ENCODE measurements at places on chromosomes 4 and X.

DNA sequence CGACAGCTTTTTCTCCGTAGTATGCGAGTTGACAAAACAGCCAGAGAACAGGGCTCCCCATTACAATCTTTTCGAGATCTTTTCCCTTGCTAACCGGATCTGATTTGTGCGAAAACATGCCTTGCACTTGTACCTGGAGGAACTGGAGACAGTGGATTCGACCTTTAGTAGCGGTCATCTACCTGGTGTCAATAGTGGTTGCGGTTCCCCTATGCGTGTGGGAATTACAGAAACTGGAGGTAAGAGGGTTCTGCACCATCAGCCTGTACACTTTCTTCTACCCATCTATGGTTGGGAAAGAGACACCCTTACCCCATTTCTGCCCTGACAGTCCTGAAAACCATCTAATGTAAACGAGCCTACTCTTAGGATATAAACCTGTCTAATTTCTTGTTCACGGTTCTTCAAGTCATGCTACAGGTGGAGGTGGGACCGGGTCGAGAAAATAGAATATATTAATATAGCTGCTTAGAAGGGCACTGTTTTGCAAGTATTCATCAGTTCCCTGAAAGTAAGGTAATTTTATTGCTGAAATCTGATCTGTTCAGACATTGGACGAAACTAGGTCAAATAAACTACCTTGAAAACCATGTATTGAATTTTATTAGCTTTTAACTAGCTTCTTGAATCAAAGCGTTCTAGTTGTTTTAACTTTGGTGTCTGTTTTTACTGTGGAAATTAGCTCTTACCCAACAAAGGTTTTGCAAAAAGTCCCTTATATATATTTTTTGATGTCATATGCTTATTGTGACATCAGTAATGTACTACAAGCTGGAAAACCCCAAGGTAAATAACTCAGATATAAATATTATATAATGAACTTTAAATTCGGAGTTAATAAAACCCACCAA, 869 bp downstream of the TMEM184C start:
- no peak for DNase-seq

- no peak for DNase-seq
Observed at GRCh38 chrX:148713981-148714380, 213.6 kb downstream of the AFF2 start.

DNA sequence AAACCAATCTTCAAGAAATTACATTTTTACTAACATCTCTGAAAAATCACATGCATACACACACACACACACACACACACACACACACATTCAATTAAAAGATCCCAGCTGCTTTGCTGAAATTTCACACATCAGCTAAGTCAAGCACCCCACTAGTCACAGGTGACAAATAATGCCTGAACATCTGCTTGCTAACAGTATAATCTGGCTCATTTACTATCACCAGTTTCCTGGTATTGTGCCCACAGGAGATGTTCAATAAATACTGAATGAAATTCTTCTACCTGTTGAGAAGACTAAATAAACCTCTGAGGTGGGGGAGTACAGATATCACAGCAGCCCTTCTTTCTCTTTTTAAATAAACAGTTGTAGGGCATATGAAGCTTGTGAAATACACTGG, 994.0 kb downstream of the ARAP2 start:
- DNase-seq, result no peak

DNA sequence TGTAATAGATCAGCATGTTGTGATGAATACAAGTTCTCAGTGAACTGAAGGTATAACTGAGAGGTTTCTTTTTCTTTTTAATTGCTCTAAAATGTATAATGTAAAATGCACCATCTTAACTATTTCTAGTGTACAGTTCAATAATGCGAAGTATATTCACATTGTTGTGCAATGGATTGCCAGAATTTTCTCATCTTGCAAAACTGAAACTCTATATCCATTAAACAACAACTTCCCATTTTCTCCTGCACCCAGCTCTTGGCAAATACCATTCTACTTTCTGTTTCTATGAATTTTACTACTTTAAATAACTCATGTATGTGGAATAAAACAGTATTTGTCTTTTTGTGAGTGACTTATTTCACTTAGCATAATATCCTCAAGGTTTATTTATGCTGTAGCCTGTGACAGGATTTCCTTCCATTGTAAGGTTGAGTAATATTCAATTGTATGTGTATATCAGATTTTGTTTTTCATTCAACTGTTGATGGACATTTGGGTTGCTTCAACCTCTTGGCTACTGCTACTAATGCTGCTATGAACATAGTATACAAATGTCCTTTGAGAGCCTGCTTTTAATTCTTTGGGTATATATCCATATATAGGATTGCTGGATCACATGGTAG, 53.5 kb upstream of the NPFFR2 start:
- DNase-seq, result no peak

GRCh38 chr4:105967058-105967658, 71.9 kb downstream of the NPNT start:
- no peak for DNase-seq

DNA sequence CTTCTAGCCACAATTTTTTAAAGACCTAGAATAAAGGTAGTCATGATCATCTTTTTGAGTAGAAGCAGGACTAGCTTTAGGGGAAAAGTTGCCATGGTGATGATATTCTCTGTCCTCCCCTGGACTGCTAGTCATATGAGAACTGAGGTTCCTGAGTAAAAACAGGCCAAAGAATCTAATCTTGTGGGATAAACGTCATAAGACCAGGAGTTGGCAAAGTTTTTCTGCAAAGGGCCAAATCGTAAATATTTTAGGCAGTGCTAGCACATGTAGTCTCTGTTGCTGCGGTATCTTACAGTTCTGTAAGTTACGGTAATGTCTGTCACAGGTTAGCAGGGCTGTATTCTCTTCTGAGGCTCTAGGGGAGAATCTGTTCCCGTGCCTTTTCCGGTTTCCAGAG, 3.4 kb downstream of the PRPS2 start:
- DNase-seq, result no peak

GRCh38 chr4:108651014-108651791, 804 bp downstream of the OSTC start:
- DNase-seq, result peak; percentile 38

- no peak for DNase-seq
Observed at GRCh38 chrX:13094828-13095341, 50.5 kb upstream of the FAM9C start.

GRCh38 chrX:145623453-145623852, 194.2 kb upstream of the SLITRK2 start:
- DNase-seq, result no peak

DNA sequence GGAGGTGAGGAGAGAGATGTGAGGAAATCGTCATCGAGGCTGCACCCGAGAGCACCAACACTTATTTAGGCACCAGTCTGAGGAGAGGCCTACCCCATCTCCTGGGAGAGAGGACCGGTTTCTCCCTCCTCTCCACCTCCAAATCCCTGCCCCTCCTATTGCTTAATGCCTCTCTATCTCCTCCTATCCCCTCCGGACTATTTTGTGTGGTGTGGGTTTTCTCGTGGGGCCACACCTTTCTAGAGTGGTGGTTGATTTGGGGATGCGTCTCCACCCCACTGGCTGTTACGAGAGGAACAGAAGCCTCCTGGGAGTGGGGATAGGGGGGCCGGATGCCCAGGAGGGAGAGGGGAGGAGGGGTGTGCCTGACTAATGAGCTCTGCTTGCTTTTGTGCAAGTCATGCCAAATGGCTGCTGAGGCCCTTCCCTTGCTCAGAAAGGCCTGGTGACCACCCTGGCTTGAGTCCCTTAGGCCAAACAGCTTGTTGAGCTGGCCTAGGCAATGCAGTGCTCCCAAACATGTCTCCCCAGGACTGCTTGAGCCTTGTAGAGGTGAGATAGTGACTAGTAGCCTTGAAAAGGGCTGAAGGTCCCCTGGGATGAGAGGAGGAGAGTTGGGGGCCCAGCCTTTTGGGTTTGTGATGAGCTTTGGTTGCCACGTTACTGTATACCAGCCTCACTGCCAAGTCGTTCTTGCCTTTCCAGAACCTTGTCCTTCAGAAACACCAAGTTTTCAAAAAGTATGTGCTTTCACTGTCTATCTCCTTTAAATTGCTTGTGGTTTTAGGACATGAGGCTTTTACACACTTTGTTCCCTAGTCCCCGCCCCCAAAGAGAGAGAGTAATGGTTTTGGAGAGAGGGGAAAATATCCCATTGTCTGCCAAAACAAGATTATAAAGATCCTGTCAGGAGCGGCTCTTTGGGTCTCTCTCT, 1.2 kb downstream of the MSN start:
- DNase-seq, result peak; percentile 82

DNA sequence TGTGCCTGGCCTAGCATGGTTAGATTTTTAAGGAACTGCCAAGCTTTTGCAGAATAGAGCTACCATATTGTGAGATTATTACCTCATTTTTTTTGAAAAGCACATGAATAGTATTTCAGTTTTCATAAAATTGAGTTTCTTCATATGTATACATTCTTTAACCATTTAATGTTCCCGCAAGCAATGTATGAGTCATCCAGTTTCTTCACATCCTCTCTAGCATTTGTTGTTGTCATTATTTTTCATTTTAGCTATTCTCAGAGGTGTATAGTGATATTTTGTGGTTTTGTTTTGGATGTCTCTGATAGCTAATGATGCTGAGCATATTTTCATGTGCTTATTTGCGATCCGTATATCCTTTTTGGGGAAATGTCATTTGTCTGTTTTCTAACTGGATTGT, 74.9 kb downstream of the GLUD2 start:
- DNase-seq, result peak; percentile 8

DNA sequence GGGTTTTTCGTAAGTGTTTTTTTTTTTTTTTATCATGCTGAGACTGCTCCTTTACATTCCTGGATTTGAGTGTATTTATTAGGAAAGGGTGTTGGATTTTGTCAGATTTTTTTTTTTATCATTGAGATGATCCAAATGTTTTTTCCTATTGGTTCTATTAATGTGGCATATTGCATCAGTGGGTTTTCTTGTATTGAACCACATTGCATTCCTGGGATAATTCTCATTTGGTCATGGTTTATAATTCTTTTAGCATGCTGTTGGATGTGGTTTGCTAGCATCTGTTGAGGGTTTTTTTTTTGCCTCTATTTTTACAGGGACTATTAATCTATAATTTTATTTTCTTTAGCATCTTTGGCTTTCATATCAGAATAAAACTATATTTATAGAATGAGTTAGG, 28.8 kb downstream of the COL4A5 start:
- DNase-seq, result peak; percentile 74

DNA sequence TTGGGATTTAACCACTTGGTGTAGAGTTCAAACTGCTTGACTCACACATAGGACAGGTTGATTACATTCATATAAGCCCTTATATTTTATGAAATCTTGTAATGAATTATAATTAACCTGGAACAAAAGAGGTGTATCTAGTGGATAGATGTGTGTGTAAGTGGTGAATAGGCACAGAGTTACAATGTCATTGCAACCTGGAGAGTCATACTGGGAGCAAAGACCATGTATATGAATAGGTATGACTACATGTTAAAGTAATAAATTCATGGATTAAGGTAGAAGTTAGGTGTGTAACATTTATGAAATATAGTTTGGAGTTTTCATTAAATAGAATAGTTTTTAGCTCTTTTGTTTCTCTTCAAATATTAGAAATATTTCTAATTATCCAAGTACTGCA, 26.1 kb downstream of the RAP1GDS1 start:
- no peak for DNase-seq

- peak; percentile 18 for DNase-seq
Observed at GRCh38 chrX:31228415-31228832, 156.6 kb upstream of the FTHL17 start.

DNA sequence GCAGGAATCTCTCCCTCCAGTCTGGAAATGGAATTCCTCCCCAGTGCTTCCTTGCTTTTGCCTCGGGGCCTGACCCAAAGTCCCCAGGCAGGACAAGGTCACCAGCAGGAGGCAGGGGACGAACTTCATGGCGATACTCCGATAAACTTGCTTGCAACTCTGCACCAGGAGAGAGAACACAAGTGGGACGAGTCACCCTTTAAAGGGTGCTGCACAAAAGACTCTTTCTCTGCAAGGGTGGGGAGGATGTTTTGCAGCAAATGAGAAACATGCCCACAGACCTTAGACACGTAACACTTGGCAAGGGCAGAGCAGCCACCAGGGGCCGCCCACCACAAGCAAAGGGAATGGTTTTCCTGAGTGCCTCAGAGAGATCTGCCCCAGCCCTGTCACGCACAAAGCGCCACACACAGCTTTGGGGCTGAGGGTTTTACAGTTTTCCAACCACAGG, at the start of gene FGFBP2:
Gene FGFBP2, minus strand, starts transcription at position 175 of the 451 bp plus-strand sequence. Its CDS starts 46 bp downstream, at position 129.
- DNase-seq, result peak; percentile 55

GRCh38 chrX:24982306-24982965, 33.3 kb downstream of the ARX start:
- DNase-seq, result no peak

GRCh38 chr4:108717386-108717785, 45.5 kb downstream of the ETNPPL start:
- DNase-seq, result no peak

- no peak for DNase-seq
Observed at GRCh38 chr4:20042769-20043168, 208.9 kb upstream of the SLIT2 start.

DNA sequence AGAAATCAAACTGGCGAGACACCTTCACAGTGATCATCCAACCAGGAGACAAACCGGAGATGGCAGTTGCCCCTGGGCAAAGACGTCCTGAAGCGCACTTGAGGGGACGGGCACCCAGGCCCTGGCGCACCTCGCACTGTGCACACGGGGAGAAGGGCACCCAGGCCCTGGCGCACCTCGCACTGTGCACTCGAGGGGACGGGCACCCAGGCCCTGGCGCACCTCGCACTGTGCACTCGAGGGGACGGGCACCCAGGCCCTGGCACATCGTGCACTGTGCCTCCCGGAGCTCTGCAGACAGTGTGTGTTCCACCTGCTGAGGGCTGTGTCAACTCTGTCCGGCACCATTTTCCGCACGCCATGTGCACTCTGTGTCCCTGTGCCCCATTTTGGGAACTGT, 34.6 kb upstream of the CPLX1 start:
- DNase-seq, result no peak

DNA sequence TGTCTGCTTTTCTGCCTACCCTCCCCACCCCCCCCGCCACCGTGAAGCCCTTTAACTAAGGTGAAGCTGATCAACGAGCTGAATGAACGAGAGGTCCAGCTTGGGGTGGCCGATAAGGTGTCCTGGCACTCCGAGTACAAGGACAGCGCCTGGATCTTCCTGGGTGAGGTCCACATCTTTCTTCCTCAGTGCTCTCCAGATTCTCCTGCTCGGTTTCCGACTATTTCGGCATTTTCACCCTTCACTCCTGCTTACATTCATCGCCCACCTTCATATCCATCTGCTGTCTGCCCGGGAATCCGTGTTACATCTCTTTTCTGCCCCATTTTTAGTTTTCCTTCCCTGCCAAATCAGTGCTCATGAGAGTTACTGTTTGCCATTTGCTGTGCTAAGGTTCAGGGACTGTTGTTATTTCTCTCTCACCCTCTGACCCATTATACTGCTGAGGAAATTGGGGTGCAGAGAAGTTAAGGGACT, 459 bp downstream of the RBMX2 start:
- DNase-seq, result no peak

GRCh38 chrX:147899379-147900114, 12.2 kb upstream of the FMR1 start:
- DNase-seq, result no peak

DNA sequence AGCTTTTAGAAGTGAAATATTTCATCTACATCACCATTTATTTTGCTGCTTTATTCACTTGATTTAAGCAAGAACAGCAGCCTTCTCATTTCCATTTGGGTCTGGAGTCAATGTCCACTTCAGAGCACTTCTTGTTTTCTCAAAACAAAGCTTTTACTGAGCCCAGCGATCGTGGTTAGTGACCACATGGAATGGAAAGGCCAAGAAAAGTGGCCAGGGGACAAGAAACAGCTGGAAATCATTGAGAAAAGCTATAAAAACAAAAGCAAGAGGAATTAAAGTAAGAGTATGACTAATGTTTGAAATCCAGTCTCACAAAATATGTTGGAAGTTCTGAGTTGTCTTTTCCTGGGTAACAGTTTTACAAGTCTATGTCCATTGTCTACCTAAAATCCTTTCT, 328.4 kb upstream of the INTU start:
- DNase-seq, result peak; percentile 19

Data from EL (cell line).